Left ventricle myocardium inferior (tissue), 1 donor: ENCODE measurements at places on chromosomes 5 and 9. TPM values are rescaled to one million over a fixed set of nuclear protein-coding genes. Genes with fewer than 3 reads are reported as not detected.
A peak's percentile ranks its signal among the peaks of the same experiment; 100 is the strongest.

GRCh38 chr5:93715761-93716160, 25.6 kb downstream of the POU5F2 start:
- DNase-seq = no peak

Gene GLDC
- not detected for total RNA-seq

Gene KCNV2
- not detected for total RNA-seq

Gene PCSK1
- total RNA-seq = 0.38 TPM

DNA sequence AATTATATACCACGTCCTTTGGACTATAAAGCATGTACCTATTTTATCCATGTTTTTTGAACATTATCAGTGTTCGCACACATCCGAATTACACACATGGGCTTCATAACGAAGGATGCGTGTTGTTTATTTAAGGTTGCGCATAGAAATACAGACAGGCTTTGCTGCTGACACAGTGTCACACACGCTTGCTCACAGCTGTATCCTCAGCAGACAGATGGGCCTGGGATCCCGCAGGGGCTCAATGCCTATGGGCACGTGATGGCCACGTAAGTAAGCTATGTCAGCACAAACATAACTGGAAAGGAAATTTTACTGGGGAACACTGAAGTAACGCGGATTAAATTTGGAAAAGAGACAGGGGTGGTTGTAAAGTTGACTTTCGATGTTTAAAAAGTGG, 76.6 kb downstream of the OTULIN start:
- no peak for DNase-seq

DNA sequence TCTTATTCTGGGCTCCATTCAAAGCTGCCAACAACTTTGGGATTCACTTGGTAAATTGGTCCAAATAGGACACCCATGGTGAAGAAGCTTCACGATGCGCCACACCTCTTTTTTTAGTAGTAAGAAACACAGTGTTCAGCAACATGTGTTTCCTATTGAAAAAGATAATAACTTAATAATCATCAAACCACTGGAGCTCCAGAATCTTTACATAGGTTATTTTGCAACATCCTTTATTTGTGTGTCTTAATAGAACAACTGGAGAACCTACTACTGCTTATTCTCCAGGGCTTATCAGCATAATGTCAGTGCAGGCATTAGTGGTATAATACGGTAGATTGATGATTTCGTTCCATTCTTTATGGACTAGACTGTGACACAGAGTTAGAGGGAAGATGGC, 63.3 kb upstream of the DAPK1 start:
- no peak for DNase-seq

Gene CCNJL
- total RNA-seq = 6.5 TPM

GRCh38 chr5:124806373-124807077, 60.1 kb upstream of the ZNF608 start:
- peak; percentile 78 for DNase-seq

Gene OMD
- total RNA-seq = 6.4 TPM

DNA sequence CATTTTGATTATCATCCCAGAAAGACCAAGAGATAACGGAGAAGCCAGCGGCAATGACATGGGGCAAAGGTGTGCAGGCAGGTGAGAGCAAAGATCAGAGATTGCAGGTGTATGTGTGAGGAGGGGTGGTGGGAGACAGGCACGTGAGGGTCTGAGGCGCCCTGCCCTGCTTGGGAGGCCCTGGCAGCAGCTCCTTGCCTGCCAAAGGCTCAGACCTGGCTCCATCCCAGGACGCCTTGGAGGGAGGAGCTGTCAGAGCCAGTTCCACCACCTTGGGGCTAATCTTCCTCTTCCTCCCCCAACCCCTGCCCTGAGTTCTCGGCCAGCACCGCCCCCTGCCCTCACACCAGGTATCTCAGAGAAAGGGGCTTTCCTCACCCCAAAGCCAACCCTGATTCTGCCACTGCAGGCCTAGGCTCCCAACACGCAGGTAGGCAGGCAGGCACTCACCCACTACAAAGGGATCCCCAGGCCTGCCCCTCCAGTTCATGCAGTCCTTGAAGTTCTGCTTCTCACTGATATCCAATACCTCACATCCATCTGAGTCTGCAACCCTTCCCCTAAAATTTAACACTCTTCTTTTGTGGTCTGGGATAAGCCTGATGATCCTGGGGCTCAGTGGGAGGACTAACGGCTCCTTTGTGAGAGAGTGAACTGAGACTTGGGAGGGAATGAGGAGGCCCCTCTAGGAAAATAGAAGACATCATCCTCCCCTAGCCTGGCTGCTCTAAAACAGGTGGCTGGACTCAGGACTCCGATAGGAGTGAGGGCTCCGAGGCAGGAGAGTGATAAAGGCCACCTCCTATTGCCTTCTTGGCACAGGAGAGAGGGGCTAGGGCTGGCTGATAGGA, 1.8 kb downstream of the AQP3 start:
- no peak for DNase-seq

DNA sequence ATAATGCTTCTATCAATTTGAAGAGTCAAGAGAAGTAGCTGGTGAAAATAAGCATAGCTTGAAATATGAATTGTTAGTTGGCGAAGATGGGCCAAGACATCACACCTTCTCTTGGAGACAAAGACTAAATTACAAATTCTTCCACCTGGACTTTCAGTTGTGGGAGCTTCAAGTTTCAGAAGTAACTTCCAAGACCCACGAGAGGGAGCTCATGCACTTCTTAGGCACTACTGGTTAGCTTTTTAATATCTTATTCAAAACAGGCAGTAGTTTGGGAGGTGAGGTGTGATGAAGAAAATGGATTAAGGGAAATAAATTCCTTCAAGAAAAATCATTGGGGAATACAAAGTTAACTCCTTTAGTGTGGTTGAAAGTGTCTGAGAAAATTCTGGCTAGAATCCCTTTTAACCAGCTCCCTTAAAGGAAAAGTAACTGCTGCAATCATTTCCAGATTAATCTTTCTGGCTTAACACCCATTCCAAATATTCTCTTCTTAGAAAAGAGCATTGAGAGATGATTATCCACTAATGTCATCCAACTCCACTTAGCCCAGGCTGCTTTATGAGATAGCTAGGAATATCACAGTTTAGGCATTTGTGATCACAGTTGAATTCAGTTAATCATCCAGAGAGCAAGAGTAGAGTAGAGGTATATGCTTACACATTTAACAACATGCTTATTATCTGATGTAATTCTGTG, 139.5 kb upstream of the DMRTA1 start:
- DNase-seq = no peak

Gene ORM2
- total RNA-seq = not detected

DNA sequence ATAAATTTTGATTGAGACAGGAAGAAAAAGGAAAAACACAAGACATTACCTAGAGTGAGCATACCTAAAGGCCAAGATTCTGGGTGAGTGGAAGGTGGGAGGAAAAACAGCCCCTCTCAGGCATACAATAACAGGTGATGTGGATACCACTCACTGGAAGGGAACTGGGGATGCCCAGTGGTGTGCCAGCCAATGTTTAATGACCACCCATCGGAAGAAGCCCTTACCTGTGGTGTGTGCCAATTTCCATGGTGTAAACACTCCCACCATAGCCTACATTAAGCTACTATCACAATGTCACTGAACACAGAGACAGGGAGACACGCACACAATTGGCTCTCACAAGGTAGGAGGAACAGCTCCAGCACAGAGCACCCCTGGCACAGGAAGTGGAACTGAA, 63.5 kb downstream of the SEMA5A start:
- no peak for DNase-seq

DNA sequence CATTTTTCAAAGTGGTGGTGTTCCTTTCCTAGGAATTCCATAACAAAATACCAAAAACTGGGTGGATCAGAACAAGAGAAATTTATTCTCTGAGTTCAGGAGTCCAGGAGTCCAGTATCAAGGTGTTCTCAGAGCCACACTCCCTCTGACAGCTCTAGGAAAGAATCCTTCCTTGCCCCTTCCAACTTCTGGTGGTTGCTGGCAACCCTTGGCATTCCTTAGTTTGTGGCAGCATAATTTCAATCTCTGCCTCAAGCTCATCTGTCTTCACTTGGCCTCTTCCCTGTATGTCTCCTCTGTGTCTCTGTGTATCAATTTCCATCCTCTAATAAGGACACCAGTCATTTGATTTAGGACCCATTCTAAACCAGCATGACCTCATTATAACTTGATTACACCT, 243.7 kb downstream of the MPDZ start:
- no peak for DNase-seq

DNA sequence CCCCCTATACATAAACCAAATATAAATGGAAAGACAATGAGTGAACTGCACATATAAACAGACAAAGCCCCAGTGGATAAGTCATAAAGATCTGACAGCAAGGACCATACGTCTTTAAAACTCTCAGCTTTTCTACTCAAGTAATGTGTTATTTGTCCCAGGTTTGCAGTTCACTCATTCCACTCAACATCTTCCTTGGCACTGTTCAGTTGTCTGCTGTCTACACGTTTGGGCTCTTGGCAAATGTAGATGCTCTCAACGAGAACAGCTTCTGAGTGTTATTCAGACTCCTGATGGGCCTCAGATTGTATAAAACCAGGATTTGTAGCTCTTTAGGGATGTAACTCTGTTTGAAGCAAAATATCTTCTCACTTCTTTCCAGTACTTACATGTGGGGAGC, 198.2 kb upstream of the SEMA6A start:
- DNase-seq = no peak

Gene ELAVL2
- total RNA-seq = 0.08 TPM

- no peak for DNase-seq
Measured at GRCh38 chr5:68766952-68767464, 326.8 kb upstream of the SLC30A5 start.

GRCh38 chr9:33619666-33620404, 95.8 kb downstream of the ANKRD18B start:
- no peak for DNase-seq

GRCh38 chr9:85900504-85901201, 40.3 kb upstream of the NAA35 start:
- DNase-seq = no peak

- DNase-seq = no peak
Measured at GRCh38 chr5:169460896-169461295, 122.7 kb upstream of the SPDL1 start.

GRCh38 chr5:96730586-96730985, 68.4 kb downstream of the CAST start:
- no peak for DNase-seq

GRCh38 chr5:159878988-159879471, 37.3 kb upstream of the ADRA1B start:
- peak; percentile 72 for DNase-seq

DNA sequence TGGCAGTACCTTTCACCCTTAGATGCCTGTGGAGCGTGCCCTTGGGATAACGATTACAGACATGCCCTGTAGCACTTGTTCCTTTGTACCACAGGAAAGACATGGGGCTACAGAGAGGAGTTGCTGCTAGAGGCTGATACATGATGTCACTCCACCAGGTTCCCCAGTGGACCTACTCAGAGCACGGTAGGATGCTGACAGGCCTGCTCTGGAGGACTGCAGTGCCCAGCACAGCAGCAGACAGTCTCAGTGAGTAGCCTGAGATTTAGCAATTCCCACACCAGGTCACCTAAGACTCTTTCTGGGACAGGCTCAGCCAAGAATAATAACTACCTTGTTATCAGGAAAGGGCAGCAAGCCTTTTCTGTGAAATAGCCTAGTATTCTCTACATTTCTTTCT, 28.8 kb downstream of the PDE4D start:
- no peak for DNase-seq

- DNase-seq = no peak
Measured at GRCh38 chr9:137722481-137722880, 103.7 kb downstream of the EHMT1 start.

GRCh38 chr9:350384-350783, 135.7 kb downstream of the DOCK8 start:
- no peak for DNase-seq

GRCh38 chr9:114037961-114038723, 40.0 kb downstream of the AMBP start:
- no peak for DNase-seq

GRCh38 chr5:59051951-59052350, 469.1 kb downstream of the RAB3C start:
- no peak for DNase-seq

- no peak for DNase-seq
Measured at GRCh38 chr5:107231191-107231590, 439.5 kb downstream of the EFNA5 start.

- DNase-seq = no peak
Measured at GRCh38 chr9:125861405-125862058, 114.4 kb downstream of the PBX3 start.

GRCh38 chr9:17793713-17794622, 215.1 kb downstream of the SH3GL2 start:
- no peak for DNase-seq

DNA sequence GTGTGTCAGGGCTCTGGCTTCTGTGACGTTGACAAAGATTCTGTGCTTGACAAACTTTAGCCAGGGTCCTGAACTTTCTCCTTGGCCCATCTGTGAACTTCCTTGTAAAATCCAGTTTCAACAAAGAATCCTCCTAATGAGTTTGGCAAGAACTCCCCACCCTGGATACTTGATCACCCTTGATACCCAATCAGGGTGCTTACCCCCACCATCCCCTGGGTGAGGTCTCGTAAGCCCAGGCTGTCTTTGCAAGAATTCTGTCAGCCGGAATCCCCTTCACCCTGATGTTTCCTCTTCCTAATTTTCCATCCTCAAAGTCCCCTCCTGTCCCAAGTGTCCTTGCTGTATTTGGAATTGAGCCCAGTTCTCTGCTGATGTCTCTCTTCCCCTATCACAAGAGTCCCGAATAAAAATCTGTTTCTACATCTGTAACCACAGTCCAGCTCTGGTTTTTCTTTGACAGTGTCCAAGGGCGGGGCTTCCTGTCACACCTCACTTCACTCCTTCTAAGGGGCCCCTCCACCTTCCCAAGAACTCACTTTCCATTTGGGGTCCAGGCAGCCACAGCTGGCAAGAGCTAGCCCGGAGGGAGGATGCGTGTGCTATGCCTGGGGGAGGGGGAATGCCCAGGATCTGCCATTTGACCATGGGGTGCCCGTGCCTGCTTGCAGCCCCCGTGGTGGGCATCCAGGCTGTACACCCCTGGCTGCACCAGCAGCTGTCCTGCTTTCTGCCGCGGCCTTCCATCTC, 2.7 kb upstream of the CARD19 start:
- no peak for DNase-seq

GRCh38 chr5:78985725-78986223, 664 bp upstream of the ARSB start:
- DNase-seq = no peak

DNA sequence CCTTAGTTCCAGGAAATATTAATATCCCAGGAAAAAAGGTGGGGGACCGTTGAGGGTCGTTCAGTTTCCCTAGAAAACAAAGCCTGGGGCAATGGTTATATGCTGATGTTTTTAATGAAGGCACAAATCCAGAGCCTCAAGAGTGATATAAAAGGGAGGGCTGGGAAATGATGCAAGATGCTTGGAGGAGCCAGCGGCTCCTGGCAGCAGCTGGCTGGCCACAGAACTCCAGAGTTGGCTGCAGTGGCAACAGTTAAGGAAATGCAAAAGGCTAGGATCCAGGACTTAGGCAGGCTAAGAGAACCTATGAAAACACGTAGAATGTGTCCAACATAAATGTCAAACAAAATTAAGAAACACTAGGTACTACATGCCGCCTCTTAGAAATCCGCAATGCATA, 31.0 kb upstream of the B4GALT1 start:
- DNase-seq = peak; percentile 57

DNA sequence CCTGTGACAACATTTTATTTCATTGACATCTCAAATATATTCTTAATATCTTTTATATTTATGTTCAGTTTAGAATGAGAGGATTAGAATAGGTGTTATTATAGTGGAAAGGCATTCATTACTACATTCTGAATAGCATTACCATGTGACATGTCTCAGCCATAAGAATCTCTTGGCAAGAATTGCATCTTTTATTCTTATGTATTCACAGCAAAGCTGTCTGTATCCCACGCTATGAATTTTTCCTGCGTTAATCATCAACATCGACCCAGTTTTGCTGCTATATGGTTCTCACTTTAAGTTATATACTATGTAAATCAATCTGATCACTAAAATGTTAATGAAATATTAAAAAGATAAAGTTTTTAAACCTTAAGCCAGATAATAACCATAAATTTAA, 248.6 kb downstream of the TMEM232 start:
- no peak for DNase-seq
